ENCODE measurements at places on chromosomes 13 and 19. TPM values are rescaled to one million over a fixed set of nuclear protein-coding genes. Genes with fewer than 3 reads are reported as not detected.
A peak's percentile ranks its signal among the peaks of the same experiment; 100 is the strongest.

DNA sequence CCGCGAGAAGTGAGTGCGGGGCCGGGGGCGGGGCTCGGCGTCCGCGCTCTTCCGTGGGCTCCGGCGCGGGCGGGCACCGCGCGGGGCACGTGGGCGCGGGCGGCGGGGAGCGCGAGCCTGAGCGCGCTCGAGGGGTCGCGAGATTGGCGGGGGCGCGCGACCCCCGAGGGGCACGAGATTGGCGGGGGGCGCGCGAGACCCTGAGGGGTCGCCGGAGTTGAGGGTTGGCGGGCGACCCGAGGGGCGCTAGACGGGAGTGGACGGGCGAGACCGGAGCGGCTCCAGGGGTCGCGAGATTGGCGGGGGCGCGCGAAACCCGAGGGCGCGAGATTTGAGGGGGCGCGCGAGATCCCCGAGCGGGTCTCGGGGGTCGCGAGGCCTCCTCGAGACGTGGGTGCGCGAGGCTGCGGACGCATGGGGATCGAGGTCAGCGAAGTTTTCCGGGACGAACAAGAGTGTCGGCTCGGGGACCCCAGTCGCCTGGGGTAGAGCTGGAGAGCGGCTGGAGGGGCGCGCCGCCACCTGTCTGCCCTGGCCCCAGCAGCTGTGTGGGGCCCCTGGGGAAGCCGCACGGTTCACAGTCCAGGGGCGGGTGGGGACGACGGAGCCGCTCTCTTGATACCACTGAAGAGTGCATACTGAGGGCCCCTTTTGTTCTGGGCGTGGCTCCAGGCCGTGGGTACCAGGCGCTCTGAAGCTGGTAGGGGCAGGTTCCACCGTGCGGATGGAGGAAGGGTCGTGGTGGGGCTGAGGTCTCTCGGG is 682 bp downstream of the SSBP4 start:
- DNase-seq, result no peak

GRCh38 chr19:1213391-1214286 is 8.1 kb downstream of the STK11 start:
- peak; percentile 95 for DNase-seq

PSG5 gene
- not detected for total RNA-seq

DNA sequence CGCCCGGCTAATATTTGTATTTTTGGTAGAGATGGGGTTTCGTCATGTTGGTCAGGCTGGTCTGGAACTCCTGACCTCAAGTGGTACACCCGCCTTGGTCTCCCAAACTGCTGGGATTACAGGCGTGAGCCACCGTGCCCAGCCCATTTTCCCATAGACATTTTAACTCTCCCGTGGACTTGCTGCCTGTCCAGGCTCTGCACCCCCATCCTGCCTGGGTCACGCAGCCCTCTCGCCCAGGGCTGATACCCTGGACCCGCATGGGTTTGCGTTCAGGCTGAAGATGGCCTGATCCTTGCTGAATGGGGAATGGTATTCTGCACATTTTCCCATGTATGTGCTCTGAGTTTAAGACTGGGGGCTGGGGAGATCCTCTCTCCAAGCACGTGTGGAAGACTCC is 46.0 kb upstream of the RANBP3 start:
- peak; percentile 44 for DNase-seq

DNA sequence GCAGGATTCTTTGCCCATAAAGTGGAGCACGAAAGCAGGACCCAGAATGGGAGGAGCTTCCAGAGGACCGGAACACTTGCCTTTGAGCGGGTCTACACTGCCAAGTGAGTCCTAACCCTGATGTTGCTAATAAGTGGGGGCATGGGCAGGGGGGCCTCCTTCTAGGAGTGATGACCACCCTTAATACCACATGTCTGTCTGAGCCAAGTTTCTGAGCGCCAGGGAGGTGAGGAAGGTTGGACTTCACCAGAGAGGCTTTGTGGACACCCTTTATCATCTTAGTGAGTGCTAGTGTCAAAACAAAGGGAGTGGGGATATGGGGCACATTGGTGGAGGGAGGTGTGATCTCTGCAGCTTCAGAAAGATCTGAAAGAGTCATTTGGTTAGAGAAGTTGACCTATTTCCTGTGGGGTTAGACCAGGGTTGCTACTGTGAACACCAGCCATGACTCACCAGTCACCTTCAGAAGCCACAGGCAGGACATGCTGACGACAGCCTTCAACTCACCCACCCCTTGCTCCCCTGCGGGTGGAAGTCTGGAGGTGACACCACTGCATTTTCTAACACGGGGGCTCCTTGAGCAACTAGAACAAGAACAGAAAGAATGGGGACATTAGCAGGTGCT is 8.8 kb downstream of the ALOX5AP start:
- no peak for DNase-seq

PRR20C gene
- not detected for total RNA-seq

- peak; percentile 91 for DNase-seq
Measured at GRCh38 chr19:11887611-11888531, at the start of gene ZNF69. Gene ZNF69 (plus strand): TSS chr19:11887782. CDS start chr19:11887924, 142 bp downstream.

LGALS7B gene
- not detected for total RNA-seq

- no peak for DNase-seq
Measured at GRCh38 chr19:32302778-32303177, 42.6 kb upstream of the ZNF507 start.

MAP2K2 gene
- 88.4 TPM for total RNA-seq

ZNF211 gene
- total RNA-seq, result 6.9 TPM

DNA sequence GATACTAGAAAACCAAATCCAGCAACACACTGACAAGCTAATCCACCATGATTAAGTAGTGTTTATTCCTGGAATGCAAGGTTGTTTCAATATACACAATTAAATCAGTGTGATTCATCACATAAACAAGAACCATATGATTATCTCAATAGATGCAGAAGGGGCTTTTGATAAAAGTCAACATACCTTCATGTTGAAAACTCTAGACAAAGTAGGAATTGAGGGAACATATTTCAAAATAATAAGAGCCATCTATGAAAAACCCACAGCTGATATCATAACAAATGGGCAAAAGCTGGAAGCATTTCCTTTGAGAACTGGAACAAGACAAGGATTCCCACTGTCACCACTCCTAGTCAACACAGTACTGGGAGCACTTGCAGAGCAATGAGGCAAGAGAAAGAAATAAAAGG is 213.6 kb upstream of the CSNK1A1L start:
- DNase-seq, result no peak

DNA sequence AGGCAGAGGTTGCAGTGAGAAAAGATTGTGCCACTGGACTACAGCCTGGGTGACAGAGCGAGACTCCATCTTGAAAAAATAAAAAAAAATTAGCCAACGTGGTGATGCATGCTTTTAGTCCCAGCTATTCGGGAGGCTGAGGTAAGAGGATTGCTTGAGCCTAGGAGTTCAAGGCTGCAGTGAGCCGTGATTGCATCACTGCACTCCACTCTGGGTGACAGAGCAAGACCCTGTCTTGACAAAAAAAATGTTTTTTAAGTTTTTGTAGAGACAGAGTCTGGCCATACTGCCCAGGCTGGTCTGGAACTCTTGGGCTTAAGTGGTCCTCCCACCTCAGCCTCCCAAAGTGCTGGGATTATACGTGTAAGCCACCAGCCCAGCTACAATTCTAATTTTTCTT is 22.4 kb upstream of the LSM14A start:
- DNase-seq, result no peak

- DNase-seq, result no peak
Measured at GRCh38 chr13:48492096-48492440, 40.8 kb downstream of the RCBTB2 start.

GRCh38 chr13:110257408-110257807 is 49.5 kb downstream of the COL4A1 start:
- no peak for DNase-seq

- no peak for DNase-seq
Measured at GRCh38 chr19:8612807-8613171, 2.3 kb upstream of the ADAMTS10 start.

GRCh38 chr19:12828494-12828893 is 5.9 kb downstream of the RTBDN start:
- DNase-seq, result no peak

GRCh38 chr13:73835138-73835721 is 299.0 kb downstream of the KLF12 start:
- DNase-seq, result no peak

DNA sequence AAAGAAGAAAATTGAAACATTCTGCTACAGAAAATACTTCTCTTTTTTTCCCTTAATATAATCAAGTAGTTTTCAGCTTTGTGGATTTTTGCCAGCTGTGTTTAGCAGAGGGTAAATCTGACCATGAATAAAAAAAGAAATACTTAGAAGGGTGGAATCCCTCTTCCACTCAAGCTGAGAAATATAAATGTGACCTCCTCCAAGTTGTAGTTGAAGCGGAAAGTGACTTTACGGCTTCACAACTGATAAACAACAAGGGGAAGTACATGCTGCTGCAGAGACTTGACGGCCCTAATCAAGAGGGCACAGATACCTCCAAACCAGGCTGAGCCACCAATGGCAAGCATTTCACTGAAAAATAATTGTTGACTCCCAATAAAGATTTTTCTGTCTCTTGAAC is 785.0 kb downstream of the SLITRK5 start:
- DNase-seq, result no peak

DNA sequence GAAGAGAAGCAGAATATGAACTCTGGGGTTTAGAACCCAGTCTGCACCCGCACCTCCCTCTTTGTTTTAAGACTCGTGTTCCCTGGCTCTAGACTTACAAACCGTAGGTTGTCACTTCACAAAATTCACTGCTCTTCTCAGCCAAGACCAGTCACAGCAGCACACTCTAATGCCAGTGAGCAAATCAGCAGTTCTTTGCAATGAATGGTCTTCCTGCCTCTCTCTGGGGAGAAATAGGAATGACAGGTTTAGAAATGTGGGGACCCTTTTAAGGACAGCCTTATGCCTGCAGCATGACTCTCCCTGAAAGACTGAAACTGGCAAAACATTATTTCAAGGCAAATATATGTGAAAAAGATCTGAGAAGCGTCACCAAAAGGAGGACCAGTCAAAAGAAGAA is 156.9 kb downstream of the KCTD15 start:
- DNase-seq, result no peak

SWSAP1 gene
- 1.8 TPM for total RNA-seq

DNA sequence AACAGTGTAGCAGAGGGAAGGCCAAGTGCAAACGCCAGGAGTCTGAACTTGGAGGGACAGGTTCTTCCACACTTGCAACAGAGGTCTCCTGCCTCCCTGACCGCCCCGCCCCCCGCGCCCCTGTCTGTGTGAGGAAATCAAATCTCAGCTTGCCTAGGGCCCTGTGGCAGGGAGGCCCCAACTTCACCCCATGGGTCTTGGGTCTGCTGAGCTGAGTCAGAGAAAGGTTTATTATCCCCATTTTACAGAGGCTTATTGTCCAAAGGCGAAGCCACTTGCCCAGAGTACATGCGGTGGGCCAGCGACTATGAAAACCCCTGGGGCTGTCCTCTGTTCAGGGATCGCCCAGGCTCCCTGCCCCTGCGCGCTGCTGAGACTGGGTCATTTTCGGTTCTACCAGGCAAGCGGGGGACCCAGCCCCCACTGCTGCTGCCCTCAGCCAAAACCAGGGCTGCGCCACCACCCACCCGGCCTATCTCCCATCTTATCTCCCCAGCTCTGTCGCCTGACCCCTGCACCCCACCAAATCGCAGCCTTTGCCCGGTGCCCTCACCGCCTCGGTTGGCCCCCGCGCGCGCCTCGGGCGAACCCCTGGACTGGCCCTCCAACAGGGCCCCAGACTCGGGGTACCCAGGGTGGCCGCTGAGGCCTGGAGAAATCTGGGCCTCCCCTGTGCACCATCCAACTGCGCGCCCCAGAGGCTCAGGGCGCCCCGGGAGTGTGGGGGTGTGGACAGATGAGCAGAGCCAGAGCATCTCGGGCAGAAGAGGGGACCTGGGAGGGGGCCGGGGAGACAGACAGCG is 850 bp upstream of the CERS4 start:
- no peak for DNase-seq
